ENCODE measurements at places on chromosomes 1 and 21.

GRCh38 chr1:188089461-188089860 is 1260.7 kb downstream of the PLA2G4A start:
- DNase-seq, result no peak

- no peak for DNase-seq
Measured at GRCh38 chr21:17461014-17461413, 51.8 kb upstream of the CXADR start.

DNA sequence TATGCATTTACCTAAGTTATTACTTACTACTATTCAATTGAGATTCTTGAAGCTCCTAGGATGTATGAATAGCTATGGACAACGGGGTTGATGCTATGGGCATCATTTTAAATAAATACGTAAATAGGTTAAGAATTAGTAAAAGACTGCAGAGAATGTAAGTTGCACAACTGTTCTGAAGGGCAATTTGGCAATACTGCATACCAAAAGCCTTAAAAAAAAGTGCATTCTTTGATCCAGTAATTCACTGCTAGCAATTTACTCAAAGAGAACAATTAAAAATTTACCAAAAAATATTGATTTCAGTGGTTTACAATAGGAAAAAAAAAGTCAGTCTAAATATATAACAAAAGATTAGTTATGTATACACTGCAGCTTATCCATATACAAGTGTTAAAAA is 3.5 kb downstream of the ARPC5 start:
- DNase-seq, result no peak

- DNase-seq, result no peak
Measured at GRCh38 chr1:88678405-88678804, 5.7 kb upstream of the PKN2 start.

- DNase-seq, result no peak
Measured at GRCh38 chr1:229860926-229861325, 206.1 kb upstream of the GALNT2 start.

- DNase-seq, result no peak
Measured at GRCh38 chr1:14602136-14602535, 3.7 kb downstream of the KAZN start.

- no peak for DNase-seq
Measured at GRCh38 chr21:24336491-24336890, 1270.8 kb downstream of the MRPL39 start.

DNA sequence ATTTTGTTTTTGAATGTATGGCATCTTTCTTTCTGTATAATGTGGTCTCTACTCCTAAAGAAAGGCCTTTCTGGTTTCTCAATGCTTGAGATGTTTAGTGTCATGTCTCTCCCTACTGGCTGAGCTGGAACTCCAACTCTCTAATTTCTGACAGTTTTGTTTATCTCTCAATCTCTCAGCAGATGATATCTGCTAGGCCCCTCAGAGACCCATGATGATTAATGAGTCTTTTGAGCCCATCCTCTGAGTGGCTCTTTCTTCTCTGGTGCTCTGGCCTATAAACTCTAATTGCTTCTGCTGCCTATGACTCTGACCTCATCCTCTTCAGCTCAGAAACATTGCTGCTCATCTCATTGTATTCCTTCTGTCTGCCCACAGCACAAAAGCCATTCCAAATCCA is 46.6 kb downstream of the CRB1 start:
- no peak for DNase-seq

DNA sequence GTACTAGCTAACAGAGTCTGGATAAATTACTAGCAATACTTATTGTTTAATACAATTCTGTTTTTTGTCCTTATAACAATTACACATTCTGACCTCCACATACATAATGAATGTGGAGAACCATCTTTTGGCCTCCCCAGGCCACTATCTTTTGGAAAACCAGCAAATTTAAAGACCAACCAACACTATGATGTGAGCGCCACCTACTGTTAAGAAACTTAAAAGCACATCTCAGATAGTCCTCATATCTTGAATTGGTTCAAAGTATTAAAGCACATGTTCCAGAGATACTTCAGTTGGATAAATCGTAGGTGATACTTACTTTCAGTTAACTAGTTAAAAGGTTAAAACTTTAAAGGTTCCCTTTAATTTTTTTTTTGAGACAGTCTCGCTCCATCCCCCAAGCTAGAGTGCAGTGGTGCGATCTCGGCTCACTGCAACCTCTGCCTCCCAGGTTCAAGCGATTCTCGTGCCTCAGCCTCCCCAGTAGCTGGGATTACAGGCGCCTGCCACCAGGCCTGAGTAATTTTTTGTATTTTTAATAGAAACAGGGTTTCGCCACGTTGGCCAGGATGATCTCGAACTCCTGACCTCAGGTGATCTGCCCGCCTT is 29.3 kb upstream of the USP1 start:
- DNase-seq, result no peak

- no peak for DNase-seq
Measured at GRCh38 chr1:221644145-221644448, 97.8 kb downstream of the DUSP10 start.

DNA sequence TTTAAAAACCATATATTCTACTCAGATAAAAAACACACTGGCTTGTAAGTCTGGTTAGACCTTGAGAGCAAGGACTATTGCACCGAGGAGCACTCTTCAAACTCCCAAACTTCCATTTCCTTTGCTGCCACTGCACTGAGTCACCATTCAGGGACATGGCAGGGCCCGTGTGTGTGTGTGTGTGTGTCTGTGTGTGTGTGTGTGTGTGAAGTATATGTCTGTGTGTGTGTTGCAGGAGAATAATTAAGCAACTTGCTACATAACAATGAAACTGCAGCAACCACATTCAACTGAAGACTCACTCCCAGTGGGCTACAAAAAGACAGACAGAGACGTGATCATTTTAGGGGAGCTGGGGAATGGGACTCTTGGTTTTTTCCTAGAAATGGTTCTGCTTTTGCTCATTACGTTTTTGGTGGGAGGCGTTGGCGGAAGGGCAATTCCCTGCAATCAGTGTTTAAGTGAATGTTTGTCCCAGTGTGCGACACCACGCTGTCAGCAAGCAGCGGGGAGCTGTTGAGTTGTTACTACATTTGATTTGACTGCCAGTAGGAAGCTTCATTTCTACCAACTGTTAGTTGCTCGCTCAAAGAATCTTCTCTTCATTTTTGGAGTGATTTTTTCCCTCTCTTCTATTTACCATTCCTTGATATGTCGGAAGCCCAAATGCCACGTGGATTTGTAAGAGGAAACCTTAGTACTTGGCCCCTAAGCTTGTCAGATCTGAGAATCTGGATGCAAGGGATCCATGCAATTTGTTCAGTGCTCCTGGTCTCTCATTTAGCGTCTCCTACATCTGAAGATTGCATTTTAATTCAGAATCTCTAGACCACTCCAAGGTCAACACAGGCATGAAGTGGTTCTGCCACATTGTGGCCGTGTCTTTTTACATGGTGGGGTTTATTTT is 36.1 kb downstream of the ESRRG start:
- no peak for DNase-seq

GRCh38 chr1:23524716-23525401 is 6.2 kb downstream of the E2F2 start:
- no peak for DNase-seq

DNA sequence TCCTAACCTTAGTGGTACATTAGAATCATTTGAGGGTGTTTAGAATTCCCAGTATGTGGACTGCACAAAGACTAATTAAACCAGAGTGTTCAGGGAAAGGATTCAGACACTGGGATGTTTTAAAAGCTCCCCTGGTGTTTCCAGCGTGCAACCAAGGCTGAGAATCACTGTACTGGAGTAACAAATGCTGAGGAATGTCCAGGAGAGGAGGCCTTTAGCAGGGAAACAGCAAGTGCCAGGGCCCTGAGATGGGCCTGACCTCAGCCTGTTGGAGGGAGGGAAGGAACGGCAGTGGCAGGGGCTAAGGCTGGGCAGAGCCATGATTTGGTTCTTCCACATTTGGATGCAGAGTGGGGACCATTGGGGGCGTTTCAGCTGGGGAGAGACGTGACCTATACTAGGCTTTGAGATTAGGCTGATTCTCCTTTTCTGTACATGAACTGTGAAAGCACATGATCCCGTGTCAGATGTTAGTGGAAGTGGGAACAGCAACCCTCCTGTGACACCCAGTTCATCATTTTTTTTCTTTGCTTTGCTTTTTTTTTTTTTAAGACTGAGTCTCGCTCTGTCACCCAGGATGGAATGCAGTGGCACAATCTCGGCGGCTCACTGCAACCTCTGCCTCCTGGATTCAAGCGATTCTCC is 49.3 kb downstream of the KANK4 start:
- DNase-seq, result no peak

- DNase-seq, result no peak
Measured at GRCh38 chr1:24331961-24332673, 13.0 kb downstream of the GRHL3 start.

DNA sequence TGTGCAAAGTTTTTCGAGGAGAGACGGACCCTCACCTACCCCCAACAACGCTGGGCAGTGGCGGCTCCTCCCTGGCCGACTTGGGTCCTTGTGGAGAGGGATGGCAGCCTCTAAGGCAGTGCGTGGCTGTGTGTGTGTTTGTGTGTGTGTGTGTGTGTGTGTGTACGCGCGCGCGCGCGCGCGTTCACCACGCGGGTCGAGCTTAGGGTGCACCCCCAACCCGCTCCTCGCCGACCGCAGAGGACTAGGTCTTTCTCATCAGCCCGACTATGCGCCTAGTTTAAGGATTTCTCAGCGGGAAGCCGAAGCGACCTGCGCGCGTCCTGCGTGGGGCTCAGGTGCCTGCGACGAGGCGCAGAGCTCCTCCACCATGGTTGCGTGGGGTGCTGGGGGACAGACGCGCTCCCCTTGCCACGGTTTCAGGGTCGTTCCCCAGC is 940 bp downstream of the SOX13 start:
- DNase-seq, result no peak

DNA sequence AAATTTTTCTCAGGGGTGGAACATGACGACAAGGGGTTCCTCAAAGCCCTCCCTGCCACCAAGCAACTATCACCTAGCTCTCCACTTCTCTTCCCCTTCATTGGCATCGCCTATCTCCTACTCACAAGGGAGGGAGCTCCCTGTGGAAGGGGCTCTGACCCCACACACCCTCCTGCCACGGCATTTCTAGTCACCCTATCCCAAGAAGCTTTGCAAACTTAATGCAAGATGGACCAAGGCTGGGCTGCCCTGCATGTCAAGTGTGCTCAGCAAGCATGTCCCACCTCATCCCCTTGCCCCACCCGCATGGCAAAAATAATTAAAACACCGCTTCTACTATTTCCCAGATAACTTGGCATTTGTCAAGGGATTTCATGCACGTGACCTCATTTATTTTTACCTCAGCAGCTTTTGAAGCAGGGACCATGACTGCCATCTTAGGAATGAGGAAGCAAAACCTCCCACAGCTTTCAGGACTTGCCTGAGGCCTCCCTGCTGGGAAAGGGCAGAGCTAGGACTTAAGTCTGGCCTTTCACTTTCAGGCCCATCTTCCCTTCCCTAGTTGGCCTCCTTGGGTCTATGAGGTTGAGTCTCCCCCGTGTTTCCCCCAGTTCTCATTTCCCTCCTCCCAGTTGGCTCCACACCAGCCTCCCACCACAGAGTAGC is 161.3 kb downstream of the TSEN15 start:
- DNase-seq, result no peak

DNA sequence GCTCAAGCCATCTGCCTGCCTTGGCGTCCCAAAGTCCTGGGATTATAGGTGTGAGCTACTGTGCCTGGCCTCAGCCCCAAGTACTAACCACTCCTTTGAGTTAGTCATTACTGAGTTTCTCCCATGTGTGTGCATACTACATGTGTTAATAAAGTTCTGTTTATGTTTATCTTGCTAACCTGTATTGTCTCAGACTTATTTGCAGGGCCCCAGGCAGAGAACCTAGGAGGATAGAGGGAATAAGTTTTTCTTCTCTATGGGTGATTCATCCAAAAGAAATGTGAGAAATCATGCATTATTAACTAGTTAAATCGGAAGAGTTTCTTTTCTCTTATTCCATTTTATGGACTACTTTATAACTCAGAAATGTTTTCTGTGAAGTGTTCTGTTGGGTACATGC is 203.9 kb upstream of the CACYBP start:
- no peak for DNase-seq

- DNase-seq, result no peak
Measured at GRCh38 chr1:62428351-62428750, 8.5 kb upstream of the USP1 start.

DNA sequence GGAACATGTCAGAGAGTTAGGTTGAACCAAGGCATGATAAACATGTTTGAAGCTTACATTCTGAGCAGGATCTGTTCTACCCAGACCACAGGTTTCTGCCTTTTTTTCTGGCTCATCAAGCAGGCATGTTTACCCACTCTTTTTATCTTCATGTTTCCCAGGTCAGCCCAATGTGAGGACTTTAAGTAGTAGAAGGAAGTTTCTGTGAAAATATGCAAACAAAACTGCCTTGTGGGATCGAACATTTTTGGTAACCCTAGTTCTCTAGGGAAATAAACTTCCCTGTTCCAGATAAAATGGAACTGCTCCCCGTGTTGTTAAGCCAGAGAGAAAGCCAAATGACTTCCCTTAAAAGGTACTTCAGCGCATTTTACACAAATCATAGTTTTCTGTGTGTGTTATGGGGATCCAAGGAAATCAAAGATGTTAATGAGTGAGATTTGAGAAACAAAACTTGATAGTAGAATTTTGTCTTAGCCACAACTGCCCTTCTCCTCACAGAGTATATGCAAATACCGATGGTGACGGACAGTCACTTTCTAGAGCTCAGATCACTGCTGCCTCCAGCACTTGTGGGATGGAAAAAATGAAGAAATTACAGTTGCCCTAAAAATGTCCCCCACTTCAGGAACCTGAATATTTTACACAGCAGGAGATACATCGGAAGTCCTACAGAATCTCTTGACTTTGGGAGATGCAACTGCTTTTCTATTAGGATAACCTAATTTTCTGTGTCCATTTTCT is 765 bp upstream of the HIPK1 start:
- no peak for DNase-seq

GRCh38 chr1:8562881-8563865 is 245.3 kb downstream of the SLC45A1 start:
- DNase-seq, result no peak

DNA sequence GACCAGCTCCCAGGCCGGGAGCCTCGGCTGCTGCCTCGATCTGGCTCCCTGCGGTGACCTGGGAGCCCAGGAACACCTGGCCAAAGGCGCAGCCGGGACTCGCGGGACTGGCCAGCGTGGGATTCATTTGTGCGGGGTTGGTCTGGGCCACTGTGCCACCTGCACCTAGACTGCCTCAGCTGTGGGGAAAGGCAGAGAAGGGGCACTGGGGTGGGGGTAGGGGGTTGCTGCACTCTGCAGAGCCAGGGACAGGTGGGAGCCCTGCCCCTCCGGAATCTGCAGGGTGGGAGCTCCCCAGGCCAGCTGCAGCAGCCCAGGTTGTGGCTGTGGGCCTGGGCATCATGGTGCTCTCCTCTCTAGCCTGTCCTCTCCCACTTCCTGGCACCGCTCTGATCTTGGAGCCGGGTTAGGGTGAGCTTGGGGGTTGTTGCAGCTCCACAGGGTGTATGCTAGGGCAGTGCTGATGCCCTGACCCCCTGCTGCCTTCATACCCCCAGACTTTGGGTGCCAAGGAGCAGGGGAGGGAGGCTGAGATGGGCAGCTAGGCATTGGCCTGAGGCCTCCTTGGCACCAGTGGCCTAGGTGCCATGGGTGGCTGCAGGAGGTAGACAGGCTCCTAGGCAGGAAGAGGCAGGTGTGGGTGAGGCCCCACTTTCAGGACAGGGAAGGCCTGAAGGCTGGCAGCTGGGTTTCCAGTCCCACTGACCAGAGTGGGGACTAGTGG is 57.5 kb upstream of the ETV3 start:
- DNase-seq, result no peak

Data from stimulated activated CD4-positive, alpha-beta T cell treated with anti-CD3 and anti-CD28 coated beads, TNF-alpha, amount 100 ng/mL, for 1 hour (primary cell).